ENCODE measurements at places on chromosomes 4 and X.

DNA sequence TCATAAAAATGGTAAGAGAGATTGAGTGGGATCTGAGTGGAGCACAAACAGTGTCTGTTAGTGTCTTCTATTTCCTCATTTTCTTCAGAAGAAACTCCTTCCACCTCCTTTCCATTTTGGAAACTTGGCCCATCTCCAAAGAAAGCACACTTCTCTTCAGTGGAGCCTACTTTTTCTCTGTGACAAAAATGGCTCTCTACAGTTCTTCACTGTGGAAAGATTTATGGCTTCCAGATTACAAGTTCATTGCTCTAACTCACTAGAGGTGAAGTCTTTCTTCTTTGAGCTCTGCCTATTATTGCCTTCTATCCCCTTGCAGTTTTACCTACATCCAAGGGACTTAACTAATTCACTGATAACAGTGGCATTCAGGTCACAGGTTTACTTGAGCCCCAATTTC is 325.8 kb downstream of the ANTXR2 start:
- DNase-seq = no peak

DNA sequence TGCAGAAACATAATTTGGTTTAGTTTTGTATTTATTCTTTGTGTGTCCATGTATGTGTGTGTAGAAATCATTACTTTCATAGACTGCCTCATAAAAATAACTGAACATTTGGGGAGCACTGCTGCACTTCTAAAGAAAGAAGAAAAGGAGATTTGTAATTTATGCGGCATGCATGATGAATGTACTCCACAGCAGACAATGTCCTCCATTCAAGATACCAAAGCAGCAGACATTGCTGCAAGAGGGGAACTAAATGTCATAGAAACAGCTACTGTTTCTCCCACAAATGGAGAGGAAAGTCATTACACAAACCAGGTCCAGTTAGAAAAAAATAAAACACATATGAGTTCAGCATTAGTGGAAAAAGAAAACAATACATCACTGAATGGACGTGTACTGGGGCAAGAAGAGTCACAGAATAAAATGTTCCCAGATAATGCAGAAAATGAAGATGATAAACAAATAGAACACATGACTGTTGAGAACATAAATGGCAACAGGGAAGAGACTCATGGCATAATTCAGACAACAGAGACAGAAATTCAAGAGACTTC is 2.6 kb downstream of the DTHD1 start:
- no peak for DNase-seq

GRCh38 chr4:53688186-53688790 is 97.0 kb upstream of the LNX1 start:
- no peak for DNase-seq

- peak; percentile 59 for DNase-seq
Measured at GRCh38 chrX:102652031-102652688, 877 bp downstream of the GPRASP1 start.

- no peak for DNase-seq
Measured at GRCh38 chrX:103063191-103063845, 653 bp downstream of the BEX1 start.

GRCh38 chr4:119204916-119205315 is 7.6 kb upstream of the USP53 start:
- peak; percentile 26 for DNase-seq

- no peak for DNase-seq
Measured at GRCh38 chrX:54248309-54248708, 65.3 kb upstream of the FAM120C start.

- DNase-seq = no peak
Measured at GRCh38 chrX:74195605-74196004, 108.4 kb upstream of the ZCCHC13 start.

DNA sequence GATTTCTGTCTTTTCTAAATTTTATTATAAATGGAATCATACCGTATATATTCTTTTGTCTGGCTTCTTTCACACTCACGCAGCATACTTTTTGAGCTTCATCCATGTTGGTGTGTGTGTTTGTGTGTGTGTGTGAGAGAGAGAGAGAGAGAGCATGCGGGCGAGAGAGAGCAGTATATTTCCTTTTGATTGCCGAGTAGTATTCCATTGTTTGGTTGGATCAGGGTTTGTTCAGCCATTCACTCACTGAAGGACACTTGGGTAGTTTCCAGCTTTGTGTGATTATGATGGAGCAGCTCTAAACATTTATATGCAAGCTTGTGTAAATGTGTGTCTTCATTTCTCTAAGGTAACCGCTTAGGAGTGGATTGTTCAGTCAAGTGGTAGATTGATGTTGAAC is 3.1 kb upstream of the L1CAM start:
- no peak for DNase-seq

DNA sequence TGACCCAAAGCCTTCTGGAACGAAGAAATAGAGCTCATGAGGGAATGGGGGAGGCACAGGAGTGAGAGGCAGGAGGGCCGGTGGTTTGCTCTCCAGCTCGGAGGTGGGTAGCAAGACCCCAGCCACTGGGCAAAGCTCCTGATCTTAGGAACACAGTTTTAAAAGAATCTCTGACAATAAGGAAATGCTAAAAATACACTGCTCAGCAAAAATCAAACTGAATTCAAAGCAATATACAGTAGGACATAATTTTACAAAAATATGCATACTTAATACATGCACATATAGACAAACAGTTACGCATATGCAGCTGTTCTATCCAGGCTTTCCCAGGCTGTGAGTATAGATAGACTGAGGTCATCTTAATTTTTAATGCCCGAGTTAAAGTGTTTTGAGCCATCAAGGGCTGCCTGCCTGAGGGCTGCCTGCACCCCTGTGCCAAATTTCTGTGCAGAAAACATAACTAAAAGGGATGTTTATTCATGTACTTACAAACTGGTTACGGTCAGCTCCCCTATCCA is 6.9 kb downstream of the GPR50 start:
- no peak for DNase-seq

DNA sequence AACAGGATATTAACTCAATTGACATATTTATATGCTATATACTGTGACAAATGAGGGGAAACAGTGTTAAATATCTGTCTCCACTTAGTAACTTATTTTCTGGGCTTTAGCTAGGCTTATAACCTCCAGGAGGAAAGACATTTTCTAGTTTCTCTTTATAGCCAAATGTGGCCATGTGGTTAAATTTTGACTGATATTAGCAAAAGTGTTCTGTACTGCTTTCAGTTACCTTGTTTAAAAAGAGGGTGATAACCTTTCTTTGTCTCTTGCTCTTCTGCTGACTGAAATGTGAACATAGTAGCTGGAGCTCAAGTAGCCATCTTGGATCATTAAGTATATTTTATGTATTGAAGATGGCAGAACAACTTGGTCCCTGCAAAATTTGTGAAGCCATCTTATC is 253.7 kb downstream of the PDHA2 start:
- DNase-seq = no peak

DNA sequence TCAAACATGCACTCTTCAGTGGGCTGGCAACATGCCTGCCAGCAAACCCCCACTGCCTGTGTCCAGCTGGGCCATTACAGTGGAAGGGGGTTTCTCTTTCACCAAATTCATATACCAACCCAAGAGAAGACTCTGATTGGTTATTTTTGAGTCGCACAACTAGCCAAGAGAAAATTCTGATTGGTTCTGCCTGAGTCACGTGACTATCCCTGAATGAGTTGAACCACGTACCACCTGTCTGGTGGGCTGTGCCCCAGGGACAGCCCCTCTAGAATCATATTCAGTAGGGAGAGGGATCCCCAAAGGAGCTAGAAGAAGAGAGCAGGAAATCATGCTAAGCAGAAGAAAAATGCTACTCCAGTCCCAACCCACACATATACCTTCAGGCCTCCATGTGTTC is 313.1 kb downstream of the STK32B start:
- no peak for DNase-seq

DNA sequence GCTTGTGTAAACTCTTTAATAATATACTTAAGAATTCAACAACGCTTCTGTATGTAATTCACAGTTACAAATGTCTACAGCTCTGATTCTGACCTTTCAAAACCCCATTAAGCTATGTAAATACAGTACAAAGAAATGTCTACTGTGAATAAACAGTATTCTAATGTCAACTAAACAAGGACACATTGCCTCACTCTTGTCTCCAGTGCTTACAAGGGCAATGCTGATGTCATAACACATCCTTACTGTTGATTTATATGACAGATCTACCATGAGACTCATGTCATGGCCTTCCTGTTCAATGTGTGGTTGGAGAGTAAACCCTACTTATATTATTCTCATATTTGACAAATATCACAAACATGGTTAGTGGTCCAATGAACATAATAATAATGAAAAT is 256.1 kb upstream of the ADGRL3 start:
- no peak for DNase-seq

DNA sequence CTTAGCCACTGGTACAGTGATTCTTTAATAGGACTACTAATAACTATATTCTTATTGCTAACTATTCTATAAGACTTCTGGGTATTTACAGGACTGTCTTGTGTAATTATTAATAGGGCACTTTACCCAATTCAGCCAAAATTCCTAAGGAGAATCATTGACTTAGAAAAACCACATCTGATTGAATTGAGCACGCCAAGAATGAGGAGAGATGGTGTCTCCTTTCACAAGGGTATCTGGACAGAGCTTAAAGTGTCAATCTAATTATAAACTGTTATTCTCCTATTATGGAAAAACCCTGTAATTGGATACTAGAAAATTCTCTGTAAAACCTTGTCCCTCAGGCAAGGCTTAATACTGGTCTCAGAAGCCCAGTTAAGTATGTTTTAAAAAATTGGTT is 111.1 kb upstream of the TLL1 start:
- DNase-seq = no peak

DNA sequence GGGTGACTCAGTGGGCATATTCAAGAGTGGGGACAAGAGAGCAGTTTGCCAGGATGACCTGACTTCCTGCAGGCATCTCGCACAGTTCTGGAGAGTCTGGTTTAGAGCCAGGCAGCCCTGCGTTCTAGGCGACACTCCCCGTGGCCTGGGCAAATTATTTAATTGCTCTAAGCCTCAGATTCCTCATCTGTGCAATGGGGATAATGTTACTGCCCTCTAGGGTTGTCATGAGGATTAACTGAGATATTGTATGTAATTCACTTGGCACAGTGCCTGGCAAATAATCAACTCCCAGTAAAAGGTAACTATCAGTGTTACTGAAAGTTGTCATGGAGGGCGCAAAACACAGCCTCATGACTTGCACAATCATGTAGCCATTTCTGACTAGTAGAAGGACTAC is 48.8 kb upstream of the PITX2 start:
- DNase-seq = no peak

DNA sequence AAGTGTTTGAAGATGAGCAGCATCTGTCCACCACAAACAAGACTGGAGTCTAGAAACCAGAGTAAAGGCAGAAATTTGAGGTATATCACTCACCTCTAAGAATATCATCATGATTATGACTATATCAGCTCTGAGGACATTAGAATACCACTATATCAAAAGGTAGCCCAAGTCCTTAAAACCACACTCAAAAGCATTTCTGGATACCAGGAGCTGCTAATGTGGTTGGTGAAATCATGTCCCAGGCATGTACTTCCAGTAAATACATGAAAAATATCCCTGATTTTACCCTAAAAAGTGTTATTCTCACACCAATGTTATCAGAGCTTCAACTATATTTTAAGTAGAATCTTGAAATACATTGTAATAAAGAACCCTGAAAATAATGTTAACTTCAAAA is 136.3 kb upstream of the SMAD1 start:
- DNase-seq = no peak
